ENCODE measurements at places on chromosomes 11 and 22.
A peak's percentile ranks its signal among the peaks of the same experiment; 100 is the strongest.

DNA sequence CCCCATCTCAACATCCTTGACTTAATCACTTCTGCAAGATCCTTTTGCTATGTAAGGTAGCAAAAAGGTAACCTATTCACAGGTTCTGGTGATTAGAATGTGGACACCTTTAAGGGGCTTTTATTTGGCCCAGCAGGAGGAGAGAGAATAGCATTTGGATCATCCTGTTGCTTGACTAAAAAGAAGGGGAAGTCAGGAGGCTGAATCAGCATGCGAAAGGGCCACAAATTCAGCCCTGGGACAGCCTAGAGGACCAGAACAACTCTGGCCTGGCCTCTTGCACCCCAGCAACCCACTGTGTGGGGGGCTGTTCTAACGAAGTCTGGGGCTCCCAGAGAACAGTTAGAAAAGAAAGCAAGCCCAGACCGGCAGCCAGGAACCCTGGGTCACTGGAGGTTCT, 3.2 kb upstream of the HMOX1 start:
- no peak for DNase-seq

DNA sequence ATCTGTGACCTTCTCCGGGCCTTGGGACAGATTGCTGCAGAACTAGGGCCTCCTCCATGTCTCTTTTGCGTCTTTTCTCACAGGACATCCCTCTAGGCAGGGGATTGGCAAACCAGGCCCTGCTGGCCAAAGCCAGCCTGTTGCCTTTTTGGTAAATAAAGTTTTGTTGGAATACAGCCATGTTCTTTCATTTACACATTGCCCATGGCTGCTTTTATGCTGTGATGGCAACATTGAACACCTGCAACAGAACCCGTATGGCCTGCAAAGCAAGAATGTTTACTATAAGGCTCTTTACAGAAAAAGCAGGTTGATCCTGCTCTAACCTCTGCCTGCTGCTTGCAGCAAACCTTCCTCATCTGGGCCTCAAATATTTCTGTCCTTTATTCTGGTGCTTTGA, 56.8 kb upstream of the B3GAT1 start:
- DNase-seq, result no peak

GRCh38 chr11:102600666-102601065, 24.5 kb downstream of the MMP20 start:
- no peak for DNase-seq

- DNase-seq, result peak; percentile 39
Observed at GRCh38 chr11:118054712-118055640, 21.9 kb upstream of the TMPRSS4 start.

DNA sequence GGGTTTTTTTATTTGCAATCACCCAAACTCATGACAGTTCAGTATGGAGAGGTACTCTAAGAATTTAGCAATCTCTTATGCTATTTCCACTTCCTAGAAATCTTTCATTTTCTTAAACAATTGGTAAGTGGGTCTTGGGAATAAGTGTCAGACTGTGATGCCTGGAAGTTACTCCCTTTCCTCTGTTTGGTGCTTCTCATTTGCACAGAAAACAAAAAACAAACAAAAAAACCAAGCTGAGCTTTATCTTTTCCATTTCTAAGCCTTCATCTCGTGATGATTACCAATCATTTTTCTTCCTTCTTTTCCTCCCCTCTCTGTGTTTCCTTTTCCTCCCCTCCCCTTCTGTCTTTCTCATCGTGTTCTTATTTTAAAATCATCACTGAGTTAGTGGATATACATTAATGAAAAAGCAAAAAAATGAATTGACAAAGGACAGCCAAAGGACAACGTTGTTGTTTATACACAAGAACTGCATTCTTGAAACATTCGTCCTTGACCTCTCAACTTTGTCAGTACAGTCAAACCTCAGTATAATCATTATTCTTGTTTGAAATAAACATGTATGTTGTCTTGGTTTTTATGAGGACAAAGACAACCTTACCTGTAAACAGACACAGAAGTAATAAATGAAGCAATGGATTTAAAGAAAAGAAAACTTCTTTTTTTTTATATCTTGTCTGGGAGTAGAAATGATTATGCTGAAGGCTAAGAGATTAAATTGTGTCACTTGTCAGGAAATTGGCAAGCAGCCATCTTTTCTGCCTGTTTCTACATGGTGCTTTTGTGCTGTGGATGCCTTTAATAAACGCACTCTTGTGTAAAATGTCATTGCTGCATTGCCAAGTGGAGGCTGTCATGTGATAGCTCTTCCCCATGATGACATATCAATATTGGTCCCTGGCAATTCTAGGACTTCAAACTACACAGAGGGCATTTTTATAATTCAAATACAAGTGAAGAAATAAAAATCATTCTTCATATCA, 803.2 kb upstream of the CCDC90B start:
- no peak for DNase-seq

DNA sequence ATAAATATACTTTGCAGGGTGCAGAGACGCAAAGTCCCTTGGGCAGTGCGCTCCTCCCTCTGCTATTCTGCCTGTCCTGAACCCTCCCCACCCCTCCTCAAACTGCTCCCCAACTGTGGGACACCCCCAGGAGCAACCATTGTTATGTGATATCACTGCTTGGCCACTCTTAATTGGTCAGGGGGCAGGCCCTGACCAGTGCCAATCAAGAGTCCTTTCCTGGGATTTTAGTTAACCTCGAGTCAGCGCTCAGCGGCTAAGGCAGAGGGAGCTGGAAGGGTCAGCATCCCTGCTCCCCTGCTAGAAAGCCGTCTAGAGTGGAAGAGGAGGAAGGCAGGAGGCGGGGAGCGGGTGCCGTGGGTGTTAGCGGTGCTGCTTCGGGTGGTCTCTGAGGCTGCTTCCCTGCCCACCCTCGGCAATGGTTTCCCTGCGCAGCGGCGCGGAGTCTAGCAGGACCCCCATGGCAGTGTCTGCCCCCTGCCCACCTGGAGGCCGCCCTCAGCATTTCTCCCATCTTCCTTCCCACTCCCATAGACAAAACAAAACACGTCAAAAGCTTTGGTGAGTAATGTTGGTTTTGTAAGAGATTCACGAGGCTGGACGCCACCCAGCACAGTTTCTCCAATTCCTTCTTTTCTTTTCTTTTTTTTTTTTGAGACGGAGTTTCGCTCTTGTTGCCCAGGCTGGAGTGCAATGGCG, 38.4 kb upstream of the A4GALT start:
- no peak for DNase-seq

All from type B pancreatic cell (in vitro differentiated cells).